ENCODE measurements at places on chromosomes 5 and 9. TPM values are rescaled to one million over a fixed set of nuclear protein-coding genes. Genes with fewer than 3 reads are reported as not detected.

DNA sequence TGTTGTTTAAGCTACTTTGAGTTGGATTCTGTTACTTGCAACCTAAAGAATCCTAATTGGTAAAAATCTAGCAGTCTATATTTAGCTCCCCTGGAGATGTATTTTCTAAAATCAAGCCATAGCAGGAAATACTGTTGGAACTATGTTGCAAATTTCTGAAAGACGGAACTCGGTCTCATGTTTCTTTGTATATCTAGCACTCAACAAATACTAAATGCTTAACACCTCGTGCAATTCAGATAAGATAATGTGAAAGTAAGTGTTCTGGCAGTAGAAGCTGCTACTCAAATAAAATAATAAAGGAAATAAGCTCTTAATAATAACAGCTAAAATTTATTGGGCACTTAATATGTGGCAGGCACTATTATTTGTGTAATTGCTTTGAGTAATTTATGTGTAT is 10.9 kb upstream of the PRELID2 start:
- H3K36me3 ChIP-seq = no peaks in the 10 kb centered on the region
- DNase-seq = no peak
- H3K27ac ChIP-seq = no peak overlapping the region
- H3K4me1 ChIP-seq = no peaks in the 10 kb centered on the region
- no peak overlapping the region for H3K4me3 ChIP-seq

Gene PCDHGA9
- total RNA-seq = 0.86 TPM

DNA sequence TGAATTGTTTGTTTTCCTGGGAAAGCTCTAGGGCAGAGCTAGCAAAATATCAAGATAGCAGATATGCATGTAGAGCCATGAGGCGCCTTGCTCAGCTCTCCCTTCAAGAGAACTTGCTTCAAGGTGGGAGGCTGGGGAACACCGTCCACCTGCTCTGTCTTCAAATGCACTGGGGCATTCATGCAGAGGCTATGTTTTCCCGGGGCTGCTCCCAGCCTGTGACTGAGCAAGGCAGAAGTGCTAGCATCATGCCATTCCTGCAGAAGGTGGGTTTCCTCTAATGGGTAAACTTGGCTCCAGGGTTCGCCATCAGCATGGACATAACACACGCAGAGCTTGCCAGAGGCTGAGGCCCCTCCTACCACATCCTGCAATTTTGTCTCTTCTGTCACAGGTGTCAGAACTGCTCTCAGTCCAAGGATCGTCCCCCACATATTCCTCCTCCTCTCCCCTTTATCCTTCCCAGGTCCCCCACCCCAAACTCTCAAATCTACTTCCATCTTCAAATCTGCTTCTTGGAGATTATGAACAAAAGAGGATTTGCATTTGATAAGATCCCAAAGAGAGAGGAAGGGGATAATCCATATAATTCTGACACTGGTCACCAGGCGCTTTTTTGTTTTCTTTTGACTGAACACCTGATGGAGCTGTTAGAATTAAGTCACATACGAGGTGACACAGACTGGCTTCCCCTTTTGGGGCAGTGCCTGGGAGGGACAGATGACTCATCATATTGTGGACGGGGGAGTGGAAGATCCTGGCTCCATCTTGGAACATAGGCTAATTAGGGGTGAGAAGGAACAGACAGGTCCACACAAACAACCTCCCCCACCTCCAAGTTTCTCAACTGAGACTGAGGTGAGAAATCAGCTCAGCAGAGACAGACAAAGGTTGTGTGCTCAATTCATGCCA is 85.0 kb upstream of the TAF11L2 start:
- H3K27me3 ChIP-seq = no peaks in the 10 kb centered on the region
- DNase-seq = no peak
- H3K4me1 ChIP-seq = peaks cover 28% of the 10 kb centered on the region

DNA sequence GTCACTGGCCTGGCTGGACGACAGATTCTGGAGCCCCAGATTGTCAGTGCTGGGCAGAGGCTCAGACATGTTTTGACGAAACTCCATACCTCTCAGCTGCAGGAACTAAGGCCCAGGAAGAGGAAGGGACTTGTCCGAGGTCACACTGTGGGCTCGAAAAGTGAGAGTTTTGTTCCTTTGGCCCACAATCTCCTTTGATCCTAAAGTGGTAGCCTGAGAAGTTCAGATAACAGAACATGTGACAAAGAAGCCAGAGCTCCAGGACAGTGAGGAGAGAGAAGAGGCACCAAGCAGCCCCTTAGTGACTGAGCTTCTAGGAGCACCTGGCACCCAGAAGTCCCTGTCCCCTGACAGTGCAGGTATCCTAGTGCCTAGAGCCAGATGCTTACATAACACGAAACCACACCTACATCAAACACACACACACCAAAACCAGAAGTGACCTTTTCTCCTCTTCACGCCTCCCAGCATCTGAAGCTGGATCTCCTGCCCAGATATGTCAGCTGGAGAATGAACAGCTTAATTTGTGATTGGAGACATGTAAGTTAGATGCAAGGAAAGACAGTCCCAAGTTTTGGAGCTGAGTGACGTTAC is 88.9 kb downstream of the ADRB2 start:
- no peak for DNase-seq
- H3K4me3 ChIP-seq = no peak overlapping the region
- no peak overlapping the region for H3K27ac ChIP-seq
- peaks cover 6% of the 10 kb centered on the region for H3K4me1 ChIP-seq
